ENCODE measurements at places on chromosomes 6 and 20.

- no peak for DNase-seq
Measured at GRCh38 chr6:122014961-122015360, 384.5 kb upstream of the HSF2 start.

DNA sequence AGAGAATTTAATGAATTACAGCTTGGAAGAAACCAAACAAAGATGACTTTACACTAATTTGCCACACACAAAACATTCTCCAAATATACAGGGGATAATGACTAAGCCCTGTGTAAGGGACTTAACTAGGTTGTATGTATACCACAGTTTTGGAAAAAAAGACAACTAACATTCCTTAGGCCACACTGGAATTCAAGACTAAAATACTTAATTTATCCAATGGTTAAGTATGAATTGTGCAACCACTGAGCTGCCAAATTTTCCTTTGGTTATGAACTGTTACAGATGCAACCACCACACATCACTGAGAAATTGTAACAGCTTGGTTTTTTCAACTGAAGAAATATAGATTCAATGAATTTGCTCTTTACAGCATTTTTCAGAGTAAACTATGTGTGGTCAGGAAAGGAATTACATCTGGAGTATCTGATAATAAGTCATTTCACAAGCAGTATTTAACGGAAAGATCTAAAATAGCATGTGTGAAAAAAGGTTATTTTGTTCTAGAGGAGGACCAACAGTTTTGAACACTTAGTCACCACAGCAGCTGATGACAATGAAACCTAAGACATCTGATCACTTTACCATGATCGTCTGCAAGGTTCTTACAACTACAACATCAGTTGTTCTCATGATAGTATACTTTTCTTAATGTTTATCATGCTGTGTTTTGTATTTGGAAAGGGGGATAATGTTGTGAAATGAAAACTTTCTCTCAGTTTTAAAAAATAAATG, 318.8 kb downstream of the BCKDHB start:
- DNase-seq, result no peak

GRCh38 chr6:69489970-69490369, 306.8 kb downstream of the LMBRD1 start:
- no peak for DNase-seq

GRCh38 chr20:59765599-59766177, 161.3 kb downstream of the PHACTR3 start:
- DNase-seq, result no peak

DNA sequence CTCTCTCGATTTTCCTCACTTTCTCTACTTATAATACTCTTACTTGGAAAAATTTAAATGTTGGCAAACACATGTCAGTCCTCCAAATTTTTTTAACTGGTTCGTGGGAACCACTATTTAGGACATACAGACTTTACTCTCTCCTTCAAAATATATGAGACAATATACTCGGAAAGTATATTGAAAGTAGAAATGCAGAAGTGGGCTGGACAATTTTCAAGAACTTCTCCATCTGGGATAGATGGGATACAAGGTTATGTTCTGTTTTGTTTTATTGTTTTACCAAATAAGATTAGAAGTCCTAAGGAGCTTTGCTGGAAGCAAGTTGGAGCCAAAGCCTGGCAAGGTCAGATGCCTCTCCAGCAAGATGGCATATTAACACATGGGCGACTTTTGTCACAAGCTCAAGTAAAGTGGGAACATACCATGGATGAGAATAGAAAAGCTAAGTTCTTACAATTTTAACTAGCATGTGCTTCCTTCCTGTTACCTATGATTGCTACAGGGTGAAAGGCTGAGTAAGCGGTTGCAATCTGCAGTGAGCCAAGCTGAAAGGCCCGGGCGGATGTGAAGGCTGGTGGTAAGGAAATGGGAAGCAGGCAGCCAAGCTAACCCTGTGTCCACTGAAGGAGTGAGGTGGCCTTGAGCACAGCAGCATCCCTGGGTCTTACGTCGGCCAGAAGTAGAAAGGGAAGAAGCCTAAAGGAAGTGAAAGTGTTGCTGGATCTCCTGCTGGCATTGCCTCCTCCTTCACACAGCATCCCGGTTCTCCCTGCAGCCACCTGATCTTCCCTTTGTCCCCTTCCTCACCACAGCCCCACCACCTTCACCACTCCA, 7.1 kb downstream of the MAP3K5 start:
- no peak for DNase-seq

- no peak for DNase-seq
Measured at GRCh38 chr6:115544765-115545671, 515.7 kb downstream of the FRK start.

- no peak for DNase-seq
Measured at GRCh38 chr20:1631309-1632151, 11.7 kb upstream of the SIRPB1 start.

GRCh38 chr6:44116641-44117382, 10.4 kb downstream of the MRPL14 start:
- no peak for DNase-seq

GRCh38 chr6:47862731-47863130, 80.9 kb downstream of the OPN5 start:
- no peak for DNase-seq

GRCh38 chr6:71373943-71374342, 85.3 kb downstream of the OGFRL1 start:
- no peak for DNase-seq

GRCh38 chr20:214383-214782, 12.7 kb upstream of the DEFB129 start:
- DNase-seq, result no peak

GRCh38 chr20:22984606-22985005, 50.5 kb upstream of the SSTR4 start:
- DNase-seq, result no peak

DNA sequence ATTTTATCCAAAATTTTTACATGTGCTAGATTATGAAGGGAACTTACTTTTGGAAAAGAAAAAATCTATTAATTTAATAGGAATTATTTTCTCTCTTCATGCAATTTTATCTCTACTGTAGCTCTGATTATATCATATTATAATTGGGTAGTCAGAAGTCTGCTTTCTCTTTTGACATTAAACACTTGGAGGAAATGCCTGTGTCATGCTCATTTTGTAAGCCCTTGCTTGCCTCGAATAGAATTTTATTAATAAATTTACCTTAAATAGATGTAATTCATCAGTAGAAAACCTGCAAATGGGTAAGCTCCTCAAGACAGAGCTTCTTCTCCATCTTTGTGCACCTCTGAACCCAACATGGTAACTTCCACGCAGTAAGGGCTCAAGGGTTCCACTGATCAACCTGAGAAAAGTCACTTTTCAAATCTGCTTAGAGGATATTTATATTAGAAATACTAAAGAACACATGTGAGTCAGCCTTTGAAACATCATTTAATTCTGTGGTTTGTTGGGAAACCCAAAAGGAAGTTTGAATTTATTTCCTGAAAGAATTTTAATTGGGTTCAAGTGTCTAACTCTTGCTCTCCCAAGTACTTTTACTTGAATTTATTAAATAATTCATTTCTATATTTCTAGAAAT, 266.0 kb downstream of the ALDH8A1 start:
- DNase-seq, result no peak

- DNase-seq, result no peak
Measured at GRCh38 chr20:37378785-37379598, 33.1 kb downstream of the SRC start.

GRCh38 chr20:48064929-48065328, 279.6 kb upstream of the SULF2 start:
- DNase-seq, result no peak

- DNase-seq, result no peak
Measured at GRCh38 chr6:128339635-128340450, 180.6 kb downstream of the PTPRK start.

- no peak for DNase-seq
Measured at GRCh38 chr6:14996892-14997291, 249.0 kb upstream of the JARID2 start.

DNA sequence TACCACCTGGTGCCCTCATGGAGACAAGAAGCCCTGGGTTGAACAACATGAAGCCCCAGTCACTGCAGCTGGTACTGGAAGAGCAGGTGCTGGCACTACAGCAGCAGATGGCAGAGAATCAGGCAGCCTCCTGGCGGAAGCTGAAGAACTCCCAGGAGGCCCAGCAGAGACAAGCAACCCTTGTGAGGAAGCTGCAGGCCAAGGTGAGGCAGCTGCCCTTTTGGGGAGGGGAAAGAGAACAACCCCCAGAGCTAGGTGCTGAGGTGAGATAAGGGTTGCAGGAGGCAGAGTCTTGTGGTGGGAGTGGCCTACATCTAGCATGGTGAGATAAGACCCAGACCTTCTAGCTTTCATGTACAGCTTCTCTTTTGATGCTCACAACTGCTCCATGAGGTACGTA, 7.0 kb downstream of the CEP250 start:
- no peak for DNase-seq

DNA sequence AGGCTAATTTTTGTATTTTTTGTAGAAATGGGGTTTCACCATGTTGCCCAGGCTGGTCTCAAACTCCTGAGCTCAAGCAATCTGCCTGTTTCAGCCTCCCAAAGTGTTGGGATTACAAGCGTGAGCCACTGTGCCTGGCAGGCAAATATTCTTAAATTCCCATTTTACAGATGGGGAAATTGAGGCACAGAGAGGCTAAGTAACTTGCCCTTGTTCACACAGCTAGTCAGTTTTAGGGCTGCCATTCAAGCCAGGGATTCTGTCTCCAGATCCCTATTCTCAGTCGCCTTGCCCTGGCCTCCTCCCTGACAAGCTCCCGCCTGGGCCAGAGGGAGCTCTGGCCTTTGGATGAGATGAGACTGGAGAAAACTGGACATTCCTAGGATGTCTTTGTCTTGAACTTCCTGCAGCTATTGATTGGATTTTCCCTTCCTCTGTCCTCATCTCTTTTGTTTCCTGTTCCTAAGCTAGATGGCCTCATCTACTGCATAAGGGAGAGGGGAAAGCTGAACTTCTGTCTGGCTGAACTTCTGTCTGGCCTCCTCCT, 90.5 kb downstream of the NDUFAF5 start:
- DNase-seq, result no peak

- DNase-seq, result no peak
Measured at GRCh38 chr6:118872726-118873125, 21.2 kb upstream of the ASF1A start.

DNA sequence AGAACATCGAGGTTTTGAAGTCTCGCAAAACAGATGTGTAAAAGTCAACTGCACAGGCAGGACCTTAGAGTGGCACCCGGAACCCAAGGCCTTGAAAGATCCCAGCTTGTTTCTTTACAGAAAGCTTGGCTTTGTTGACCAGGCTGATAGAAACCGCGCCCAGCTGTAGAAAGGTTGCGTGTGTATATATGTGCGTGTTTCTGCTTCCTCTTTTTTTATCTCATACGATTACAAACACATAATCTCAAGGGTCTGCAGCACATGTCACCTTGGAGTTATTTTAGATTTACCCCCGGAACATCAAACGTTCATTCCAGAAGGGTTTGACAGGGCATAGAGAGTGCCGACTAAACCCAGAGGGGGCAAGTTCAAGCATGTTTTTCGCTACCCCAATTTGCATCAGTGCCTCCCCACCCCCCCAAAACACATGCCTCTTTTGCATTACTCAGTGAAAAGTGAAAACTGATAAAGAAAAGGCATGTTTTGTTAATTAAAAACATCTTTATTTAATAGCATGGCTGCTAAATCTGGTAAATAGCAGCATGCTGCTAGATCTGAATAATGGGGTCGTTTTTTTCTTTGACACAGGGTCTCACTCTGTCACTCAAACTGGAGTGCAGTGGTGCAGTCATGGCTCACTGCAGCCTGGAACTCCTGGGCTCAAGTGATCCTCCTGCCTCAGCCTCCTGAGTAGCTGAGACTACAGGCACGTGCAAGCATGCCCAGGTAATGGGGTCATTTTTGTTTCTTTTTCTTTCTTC, 33.2 kb upstream of the NCOA3 start:
- no peak for DNase-seq

GRCh38 chr6:35287671-35288396, 9.8 kb upstream of the DEF6 start:
- no peak for DNase-seq

DNA sequence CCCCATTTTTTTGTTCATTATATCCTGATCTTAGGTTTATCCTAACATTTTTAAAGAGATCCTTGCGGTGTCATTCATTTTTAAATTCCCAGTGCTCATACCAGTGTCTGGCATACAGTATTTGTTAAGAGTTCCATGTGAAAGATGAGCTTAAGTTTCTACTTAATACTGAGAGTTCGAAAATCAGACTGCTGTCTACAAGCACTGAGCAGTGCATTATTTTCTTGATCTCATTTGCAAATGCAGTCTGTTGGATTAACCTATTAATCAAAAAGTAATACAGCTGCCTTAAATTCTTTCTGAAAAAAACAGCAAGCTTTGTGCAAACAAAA, 663 bp downstream of the COQ3 start:
- DNase-seq, result no peak

- no peak for DNase-seq
Measured at GRCh38 chr6:39908838-39909583, 25.3 kb downstream of the MOCS1 start.

All from activated CD8-positive, alpha-beta memory T cell treated with anti-CD3 and anti-CD28 coated beads for 48 hours (primary cell).